Memory B cell (primary cell): ENCODE measurements at places on chromosomes 4 and X.

- DNase-seq, result no peak
Observed at GRCh38 chr4:1582227-1582626, 101.9 kb downstream of the FAM53A start.

DNA sequence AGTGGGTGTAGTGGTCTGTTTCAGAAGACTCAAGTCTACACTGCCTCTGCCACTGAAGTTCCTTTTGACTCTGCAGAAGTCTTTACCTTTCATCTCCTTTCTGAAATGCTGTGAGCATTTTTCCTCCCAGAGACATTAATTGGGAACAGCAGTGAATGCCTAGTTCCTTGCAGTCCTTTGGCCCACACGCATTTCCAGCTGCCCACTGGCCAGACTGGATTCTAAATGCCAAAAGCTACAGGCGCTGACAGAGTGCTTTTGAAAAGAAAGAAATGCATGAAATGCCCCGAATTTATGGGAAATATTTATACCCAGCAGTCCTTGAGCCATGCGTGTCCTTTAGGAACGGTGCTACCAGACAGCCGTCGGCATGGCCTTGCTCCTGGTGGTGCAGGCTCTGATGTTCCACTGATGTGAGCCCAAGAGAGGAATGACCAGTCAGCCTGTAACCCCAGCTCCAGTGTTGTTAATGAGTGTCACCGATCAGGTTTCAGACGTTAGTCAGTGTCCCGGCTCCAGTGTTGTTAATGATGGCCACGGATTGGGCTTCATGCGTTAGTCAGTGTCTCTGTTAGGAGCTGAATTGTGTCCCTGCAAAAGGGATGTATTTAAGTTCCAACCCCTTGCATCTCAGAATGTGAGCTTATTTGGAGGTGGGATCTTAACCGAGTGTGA is 132.6 kb downstream of the TBL1X start:
- no peak for DNase-seq

DNA sequence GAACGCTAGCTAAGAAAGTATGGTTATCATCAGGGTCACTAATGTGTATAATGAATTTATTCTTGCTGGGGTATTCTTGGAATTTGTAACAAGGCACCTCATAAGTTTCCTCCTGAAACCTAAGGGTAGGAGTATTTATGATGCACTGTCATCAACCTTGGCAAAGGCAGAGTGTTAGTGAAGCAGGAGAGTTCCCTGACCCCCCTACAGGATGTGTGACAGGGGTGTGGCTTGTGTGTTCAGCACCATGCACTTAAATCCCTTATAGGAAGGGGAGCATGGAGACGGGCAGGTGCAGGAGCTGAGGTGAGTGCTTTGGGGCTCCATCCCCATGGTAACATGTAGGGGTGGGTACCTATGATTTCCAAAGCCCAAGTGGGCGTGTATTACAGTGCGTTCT is 237.7 kb downstream of the GALNTL6 start:
- no peak for DNase-seq

- peak; percentile 61 for DNase-seq
Observed at GRCh38 chr4:80173401-80173800, 23.9 kb upstream of the PRDM8 start.

- peak; percentile 88 for DNase-seq
Observed at GRCh38 chr4:98995183-98996055, at the start of gene METAP1. Gene METAP1 (plus strand): TSS chr4:98995721. CDS start chr4:98995754, 33 bp downstream.

GRCh38 chr4:186999686-187000085 is 276.0 kb upstream of the FAT1 start:
- DNase-seq, result no peak

DNA sequence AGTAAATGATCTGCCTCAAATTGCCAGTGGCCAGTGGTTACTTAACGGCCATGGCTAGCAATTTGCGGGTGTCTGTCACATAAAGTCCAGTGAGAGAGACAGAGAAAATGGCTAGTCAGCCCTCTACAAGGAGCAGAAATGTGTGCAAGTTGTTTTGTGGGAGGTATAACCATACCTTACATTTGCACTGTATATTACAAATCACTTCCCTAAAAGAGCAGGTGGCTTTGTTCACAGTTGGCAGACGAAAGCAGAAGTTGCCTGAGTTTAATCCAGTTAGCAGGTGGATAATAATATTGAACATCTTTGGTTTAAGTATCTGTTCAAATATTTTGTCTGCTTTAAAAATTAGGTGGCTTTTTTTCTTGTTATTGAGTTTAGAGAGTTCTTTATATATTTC is 15.6 kb downstream of the SRPX start:
- DNase-seq, result no peak

DNA sequence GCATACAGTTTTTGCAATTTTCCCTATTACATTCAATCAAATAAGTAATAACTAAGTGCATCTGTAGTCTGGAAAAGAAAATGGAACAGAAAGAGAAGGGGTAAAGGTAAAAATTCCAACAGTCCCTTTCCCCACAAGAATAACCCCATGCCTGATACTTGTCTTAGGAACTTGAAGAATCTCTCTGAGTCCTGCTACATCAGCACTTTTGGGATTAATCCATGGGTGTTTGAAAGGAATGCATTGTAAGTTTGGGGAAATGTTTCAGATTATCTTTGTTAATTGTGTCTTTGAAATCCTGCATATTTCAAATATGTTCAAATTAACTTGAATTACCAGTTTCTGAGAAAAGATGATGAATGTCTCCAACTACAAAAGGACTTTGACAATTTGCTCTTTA is 667.3 kb upstream of the PRKX start:
- DNase-seq, result no peak

DNA sequence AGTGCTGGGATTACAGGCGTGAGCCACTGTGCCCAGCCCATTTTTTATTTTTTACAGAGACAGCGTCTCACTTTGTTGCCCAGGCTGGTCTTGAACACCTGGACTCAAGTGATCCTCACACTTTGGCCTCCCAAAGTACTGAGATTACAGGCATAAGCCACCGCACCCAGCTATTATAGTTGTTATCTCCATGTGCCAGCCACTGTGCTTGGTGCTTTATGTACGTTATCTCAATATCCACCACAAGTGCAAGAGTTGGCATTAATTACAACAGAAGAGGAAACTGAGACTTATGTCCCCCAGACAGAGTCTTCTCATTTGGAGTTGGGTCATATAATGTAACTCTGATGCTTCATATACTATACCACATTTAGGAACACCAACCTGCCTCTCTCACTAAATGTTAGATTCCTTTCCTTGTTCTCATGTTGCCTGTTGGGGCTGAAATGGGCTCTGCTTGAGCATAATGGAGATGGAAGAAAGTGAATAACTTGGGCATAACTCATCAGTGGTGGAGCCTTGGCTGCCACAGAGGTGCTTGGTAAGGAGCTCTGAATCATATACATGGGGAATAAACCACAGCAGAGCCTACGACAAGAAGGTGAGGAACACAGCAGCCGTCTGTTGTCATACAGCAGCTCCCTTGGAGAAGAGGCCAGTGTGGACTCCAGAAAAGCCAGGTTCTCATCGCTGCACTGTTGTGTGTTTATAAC is 84.3 kb downstream of the SPRY1 start:
- no peak for DNase-seq

GRCh38 chr4:79682161-79682560 is 274.1 kb upstream of the GK2 start:
- DNase-seq, result no peak

- no peak for DNase-seq
Observed at GRCh38 chr4:133638751-133639150, 489.7 kb downstream of the PCDH10 start.

- no peak for DNase-seq
Observed at GRCh38 chr4:101621120-101621519, 169.4 kb upstream of the BANK1 start.

GRCh38 chr4:162891788-162892707 is 274.6 kb downstream of the NAF1 start:
- DNase-seq, result no peak
